ENCODE measurements at places on chromosomes 2 and 18. TPM values are rescaled to one million over a fixed set of nuclear protein-coding genes. Genes with fewer than 3 reads are reported as not detected.

SLC11A1 gene
- total RNA-seq = 7.9 TPM

TMEM178A gene
- 3.2 TPM for total RNA-seq

CD207 gene
- total RNA-seq = 5.3 TPM

NAT8 gene
- not detected for total RNA-seq

POTEI gene
- 0.10 TPM for total RNA-seq

Measured in skin of body (tissue), 3 donors.